ENCODE measurements at places on chromosomes 4 and X.
A peak's percentile ranks its signal among the peaks of the same experiment; 100 is the strongest.

DNA sequence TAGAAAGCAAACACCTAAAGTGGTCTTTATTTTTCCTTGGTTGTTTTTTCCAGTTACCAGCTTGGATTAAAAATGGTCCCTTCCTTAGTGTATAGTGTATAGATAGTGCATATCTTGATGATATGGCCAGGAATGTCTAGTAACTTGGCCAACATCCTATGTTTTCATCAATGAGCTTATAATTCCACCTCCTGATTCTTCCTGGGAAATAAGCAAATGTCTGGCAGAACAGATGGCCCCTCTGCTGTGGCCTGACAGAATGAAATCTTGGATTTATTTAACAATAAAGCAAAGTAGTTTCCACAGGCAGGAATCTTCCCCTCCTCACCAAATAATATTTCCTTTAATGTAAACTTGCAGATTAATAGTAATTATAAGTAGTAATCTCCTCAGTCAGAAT, 6.1 kb downstream of the SCARB2 start:
- DNase-seq: no peak

DNA sequence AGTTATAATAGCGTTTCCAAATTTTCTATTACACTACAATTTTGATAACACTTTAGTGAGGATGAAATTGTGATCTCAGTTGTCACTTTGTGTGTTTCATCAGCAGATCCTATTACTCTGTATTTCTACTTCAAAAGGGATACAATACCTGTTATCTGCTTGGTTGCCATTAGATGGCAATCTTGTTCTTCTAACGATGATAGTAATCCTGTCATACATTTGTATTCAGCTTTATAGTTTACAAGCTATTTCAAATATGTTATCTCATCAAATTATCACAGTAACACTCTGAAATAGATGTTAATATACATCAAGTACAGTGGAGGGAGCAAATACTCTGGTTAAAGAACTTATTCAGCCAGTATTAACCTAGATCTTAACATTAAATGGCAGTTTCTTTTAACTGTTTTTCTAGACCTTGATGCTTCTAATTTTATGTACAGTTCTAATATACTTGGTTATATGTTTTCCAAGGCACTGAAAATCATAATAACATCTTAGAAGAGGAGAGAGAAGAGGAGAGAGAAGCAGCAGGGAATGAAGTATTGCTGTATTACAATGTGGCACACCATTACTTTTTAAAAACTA, 292.0 kb downstream of the CCSER1 start:
- DNase-seq: peak; percentile 0

- peak; percentile 20 for DNase-seq
Measured at GRCh38 chr4:101366331-101366730, 19.0 kb upstream of the PPP3CA start.

DNA sequence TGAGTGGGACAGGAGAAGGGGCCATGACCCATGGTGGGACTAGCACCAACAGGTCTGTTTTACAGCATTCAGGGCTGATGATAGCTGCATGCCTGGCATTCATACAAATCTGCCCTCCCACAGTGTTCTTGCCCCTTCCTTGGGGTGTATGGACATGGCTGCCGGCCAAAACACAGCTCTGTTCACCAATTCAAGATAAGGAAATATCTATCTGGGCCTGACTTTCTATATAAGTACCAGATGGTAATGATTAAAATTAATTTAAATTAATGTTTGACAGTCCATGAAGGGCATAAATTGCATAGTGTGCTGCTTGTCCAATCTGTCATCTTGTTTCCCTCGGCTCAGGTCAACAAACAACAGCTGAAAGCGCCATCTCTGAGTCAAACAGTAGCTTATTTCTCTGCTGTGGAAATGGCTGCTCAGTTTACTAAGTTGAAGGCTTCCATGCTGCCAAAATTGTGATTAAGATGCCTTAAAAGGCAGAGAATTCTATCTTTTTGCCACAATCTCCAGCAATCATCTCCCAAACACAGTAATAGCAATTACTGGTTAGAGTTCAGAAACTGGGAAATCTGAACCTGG, 67.0 kb upstream of the TSPAN7 start:
- DNase-seq: no peak

GRCh38 chr4:36997727-36998126, 246.8 kb upstream of the NWD2 start:
- no peak for DNase-seq

DNA sequence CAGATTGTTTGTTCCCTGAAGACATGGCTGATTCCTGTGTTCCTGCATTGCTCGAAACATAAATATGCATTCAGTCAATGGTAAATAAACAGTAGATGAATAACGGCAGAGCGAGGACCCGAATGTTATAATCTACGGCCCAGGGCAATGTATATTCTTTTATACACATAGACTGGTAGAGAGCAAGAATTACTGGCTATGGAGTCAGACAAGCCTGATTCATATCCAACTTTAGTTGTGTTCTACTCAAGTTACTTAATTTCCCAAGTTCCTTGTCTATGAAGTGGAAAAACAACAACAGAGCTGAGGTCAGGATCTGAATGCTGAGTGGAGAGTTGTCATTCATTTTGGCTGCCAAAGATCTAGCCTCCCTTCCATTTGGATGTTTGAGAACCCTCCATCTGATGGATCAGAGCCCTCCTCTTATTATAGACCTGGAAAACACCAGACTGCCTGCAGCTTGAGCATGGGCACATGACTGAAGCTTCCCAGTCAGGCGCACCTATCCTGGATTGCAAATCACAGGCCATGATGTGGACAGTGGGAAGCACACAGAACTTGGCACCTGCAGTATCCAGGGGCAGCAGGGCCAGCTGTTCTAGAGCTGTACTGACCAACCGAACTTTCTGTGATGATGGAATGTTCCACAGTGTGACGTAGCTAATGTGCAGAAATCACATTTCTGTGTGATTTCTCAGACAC, 80.1 kb downstream of the FAM184B start:
- DNase-seq: no peak

- peak; percentile 53 for DNase-seq
Measured at GRCh38 chr4:8560265-8561047, 19.7 kb upstream of the GPR78 start.

DNA sequence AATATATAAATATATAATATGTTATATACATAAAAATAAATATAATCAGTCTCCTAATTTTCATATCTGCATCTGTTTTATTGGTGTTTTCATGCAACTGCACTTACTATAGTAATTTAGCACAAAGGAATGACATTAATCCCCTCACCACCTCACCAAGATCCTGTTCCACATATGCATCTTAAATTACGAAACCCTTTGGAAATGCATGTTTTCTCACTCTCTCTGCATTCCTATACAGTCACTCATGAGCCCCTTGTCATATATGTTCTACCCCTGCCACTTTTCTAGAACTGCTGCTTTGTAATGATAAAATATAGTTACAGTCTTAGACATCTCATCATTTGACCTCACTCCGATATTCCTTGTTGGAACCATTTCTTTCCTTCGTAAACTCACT, 728.7 kb upstream of the SLIT2 start:
- DNase-seq: no peak

DNA sequence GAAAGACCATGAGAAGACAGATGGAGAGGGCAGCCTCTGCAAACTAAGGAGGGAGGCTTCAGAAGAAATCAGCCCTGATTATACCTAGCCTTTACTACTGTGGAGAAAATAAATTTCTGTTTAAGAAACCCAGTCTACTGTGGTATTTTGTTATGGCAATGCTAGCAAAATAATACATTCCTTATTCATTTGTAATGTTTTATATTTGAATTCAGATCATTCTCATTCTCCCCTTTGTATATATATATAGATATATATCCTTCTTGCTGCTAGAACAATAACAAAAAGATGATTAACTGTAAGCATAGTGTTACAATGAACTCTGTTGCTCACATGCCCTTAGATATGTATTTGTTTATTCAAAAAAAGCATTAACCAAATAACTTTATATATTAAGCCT, 22.5 kb downstream of the DMD start:
- no peak for DNase-seq

GRCh38 chr4:7831330-7831729, 108.3 kb downstream of the AFAP1 start:
- DNase-seq: peak; percentile 76

GRCh38 chrX:41180194-41180908, 95.1 kb downstream of the USP9X start:
- peak; percentile 47 for DNase-seq

DNA sequence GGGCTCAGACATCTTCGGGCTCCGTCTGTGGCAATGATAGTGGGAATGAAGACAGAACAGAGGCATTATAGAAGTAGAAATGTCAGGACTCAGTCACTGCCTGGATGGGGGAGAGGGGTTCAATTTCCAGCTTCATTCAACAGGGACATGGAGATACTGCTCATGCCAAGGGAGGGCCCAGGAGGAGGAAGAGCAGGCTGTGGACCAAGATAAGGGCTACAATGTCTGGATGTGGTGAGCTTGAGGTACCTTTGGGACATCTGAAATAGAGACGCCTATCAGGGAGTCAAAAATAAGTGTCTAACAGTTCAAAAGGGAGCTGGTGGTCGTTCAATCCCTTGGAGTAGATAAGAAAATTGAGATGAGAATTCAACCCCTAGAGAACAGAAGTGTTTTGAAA, 34.5 kb downstream of the ELF4 start:
- DNase-seq: no peak

DNA sequence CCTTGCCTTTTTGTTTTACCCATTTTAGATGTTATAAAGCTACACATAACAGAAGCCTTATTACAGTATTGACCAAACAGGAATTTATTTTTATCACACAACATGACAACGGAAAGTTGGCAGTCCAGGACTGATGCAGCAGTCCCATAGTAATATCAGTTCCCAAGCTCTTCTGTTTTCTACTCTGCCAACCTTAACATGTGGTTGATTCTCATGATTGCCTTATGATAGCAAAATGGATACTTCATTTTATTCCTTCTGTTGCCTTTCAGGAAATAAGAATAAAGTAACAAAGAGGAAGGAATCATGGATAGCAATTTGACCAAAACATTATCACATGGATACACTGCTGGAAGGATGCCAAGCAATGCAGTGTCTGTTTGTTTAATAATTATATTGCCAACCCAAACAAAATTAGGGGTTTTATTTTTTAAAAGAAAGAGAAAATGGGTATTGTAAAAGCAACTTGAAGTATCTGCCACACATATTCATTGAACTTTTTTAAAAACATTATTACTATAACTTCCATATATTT, 275.7 kb downstream of the STPG2 start:
- no peak for DNase-seq

DNA sequence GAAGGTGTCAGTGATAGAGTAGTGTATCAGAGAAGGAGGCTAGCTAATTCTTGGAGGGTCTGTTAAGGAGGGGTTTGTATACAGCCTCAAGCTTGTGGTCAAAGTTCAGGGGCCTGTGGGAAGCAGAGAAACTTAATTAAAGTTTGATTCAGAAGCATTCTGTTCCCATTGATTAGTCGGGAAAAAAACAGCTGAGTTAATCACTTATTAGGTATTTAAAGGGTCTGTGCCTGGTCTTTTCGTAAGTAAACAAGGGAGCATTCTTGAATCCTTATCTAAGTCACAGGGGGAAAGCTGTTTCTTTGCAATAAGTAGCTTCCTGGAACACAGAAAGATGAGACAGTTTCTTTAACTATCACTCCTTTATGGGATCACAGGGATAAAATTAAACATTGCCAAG, 492.1 kb downstream of the PCDH10 start:
- DNase-seq: no peak

DNA sequence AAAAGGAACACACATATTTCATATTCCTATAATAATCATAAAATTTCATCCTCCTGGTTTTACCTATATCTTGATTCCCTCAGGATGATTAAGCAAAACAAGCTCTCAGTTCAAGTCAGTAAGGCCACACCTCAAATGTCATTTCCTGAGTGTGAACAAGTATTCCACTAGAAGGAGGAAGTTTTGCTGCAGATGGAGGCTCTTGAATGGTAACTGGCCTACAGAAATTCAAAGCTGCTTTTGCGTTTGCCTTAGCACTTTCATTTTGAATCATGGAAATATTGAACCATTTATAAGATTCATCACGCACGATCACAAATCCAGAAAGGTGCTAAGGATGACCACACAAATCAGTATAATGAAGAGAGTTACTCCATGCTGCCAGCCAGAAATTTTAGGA, 254.4 kb upstream of the CXXC4 start:
- DNase-seq: no peak

DNA sequence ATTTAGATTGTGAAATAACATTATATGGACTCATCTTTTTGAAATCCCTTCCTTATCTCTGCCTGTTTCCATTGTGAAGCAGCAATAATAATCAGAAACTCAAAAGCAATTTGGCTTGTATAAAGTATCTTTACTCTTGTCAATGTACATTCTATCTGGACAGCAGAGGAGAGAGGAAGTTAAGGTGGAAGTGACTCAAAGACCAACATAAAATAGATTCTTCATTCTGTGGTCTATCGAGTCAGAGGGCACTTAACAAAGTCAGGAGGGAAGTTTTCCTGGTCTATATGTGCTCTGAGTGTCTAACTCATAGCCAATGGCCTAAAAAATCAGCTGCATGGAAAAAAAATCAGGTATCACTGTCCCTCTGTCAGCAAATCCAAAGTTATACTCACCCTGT, 155.5 kb downstream of the EMCN start:
- DNase-seq: peak; percentile 4

GRCh38 chr4:88005946-88006345, 1.5 kb upstream of the PKD2 start:
- DNase-seq: no peak

- no peak for DNase-seq
Measured at GRCh38 chr4:95095348-95095974, 337.7 kb downstream of the BMPR1B start.

DNA sequence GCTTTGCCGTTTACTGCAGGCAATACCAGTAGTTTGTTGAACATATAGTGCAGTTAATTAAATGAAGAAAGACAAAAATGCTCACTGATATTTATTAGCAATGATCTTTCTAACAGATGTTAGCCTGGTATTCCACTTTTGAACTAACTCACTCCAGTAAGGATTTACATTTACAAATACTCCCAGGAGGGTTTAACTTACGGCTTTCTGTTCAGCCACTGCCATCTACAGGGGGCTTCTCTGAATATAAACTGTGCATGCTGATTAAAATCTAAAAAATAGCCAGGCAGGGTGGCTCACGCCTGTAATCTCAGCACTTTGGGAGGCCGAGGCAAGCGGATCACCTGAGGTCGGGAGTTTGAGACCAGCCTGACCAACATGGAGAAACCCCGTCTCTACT, 2.2 kb upstream of the SRD5A3 start:
- no peak for DNase-seq

DNA sequence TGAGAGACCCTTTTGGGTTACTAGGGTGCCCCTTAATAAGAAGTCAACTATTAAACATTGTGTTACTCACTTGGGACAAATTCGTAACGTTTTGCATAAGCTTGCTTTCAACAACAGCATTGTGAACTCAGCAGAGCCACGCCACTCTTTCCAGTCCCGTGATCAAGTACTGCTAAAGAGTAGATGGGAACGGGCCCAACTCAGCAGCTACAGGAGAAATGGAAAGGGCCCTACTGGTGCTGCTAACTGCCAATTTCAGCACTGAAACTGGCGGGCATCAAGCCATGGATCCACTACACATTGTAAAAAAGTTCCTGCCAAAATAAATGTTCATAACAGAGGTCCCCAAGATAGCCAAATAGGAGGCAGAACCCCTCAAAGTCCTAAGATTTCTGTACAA, 19.0 kb upstream of the DHX15 start:
- no peak for DNase-seq

GRCh38 chrX:13759152-13759718, 24.7 kb downstream of the OFD1 start:
- no peak for DNase-seq

GRCh38 chr4:76802236-76803021, 95.5 kb downstream of the SOWAHB start:
- no peak for DNase-seq

GRCh38 chr4:94757192-94758140, at the start of gene BMPR1B:
Gene BMPR1B, plus strand, starts transcription at chr4:94757955. Its CDS starts 346,470 bp downstream, at chr4:95104425.
- peak; percentile 23 for DNase-seq

Data from EL (cell line).